GM06990 (cell line): ENCODE measurements at places on chromosomes 2 and 18.
A peak's percentile ranks its signal among the peaks of the same experiment; 100 is the strongest.

DNA sequence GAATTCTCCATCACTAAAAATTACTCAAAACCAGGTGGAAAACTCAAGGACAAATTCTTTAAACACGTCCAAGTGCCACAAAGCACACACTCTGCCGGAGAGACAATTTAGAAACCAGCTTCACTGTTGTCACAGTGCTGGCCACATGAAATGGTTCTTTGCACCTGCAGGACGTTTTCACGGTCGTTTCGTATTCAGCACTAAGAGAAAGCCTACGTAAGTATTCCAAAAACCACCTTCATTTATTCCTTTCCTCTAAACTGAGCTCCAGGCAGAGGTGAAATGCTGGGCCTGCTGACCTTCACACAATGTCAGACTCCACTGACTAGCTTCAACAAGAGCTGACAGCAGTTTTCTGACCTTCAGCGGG lies 680 bp downstream of the ATP5F1A start:
- no peak for DNase-seq

- no peak for DNase-seq
These were observed 149.8 kb downstream of the MYO5B start for GRCh38 chr18:50045126-50045525.

- no peak for DNase-seq
These were observed 233.5 kb upstream of the ATP5MC3 start for GRCh38 chr2:175414882-175415487.

- no peak for DNase-seq
These were observed 80.9 kb upstream of the KYNU start for GRCh38 chr2:142796588-142796987.

DNA sequence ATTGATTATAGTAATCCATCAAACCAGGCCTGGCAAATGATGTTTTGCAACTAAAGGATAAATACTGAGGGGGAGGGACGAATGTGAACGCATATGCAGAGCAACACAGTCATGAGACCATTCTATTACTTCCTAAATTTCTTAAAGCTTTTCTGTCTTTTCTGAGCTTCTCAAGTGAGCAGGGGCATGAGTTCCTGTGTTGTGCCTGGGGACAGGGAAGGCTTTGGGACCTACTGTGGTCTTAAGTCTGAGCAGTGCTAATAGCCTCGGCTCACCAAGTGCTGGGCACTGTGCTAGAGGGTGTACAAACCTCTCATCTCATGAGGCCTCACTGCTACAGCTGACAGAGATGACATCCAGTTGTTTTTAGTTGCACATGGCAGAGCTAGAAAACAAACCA lies 182.4 kb downstream of the NEDD4L start:
- DNase-seq = no peak

DNA sequence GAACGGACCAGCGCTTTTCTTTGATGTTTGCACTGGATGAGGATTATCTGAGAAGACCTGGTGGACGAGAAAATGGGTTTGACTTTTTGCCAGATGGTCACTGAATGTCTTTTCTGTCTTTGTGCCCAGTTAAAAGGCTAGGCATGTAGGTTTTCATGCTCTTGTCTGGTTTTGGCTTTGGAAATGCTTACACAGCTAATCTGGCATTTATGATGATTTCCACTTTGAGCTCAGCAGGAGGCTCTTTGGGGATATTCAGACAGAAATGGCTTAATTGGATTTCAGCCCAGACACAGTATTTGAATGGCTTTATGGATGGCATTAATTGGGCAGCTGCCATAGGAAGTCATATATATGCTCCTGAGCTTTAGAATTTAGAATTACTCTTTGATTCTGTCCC lies 59.6 kb downstream of the NCK2 start:
- DNase-seq = no peak

DNA sequence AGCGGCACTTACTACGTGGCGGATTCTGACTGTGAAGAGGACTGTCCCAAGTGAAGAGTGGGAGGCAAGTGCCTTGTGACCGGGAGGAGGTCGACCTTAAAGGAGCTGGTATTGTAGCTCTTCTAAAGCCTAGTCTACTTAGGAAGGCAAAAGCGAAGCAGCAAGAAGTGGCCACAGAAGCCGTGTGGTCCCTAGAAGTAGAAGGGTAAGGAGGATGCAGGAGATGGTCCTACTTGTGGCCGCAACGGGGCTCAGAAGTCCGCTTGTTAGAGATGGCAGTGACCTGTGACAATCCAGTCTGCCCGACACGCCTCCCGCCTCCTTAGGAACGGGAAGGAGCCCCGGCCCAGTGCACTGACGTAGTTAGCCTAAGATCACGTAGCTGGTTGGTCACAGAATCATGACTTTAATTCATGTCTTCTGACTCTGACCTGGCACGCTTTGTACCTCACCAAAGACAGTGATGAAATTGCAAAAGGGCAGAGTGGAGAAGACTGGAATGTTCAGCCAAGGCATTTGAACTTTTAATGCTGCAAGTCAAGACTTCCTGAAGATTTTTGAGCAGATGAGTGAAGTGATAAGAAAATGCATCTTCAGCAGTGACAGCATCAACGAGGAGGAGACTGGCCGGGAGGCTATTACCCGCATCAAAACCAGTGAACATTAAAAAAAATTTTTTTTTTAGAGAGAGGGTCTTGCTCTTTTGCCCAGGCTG lies 749 bp upstream of the EIF2AK3 start:
- DNase-seq = peak; percentile 85

DNA sequence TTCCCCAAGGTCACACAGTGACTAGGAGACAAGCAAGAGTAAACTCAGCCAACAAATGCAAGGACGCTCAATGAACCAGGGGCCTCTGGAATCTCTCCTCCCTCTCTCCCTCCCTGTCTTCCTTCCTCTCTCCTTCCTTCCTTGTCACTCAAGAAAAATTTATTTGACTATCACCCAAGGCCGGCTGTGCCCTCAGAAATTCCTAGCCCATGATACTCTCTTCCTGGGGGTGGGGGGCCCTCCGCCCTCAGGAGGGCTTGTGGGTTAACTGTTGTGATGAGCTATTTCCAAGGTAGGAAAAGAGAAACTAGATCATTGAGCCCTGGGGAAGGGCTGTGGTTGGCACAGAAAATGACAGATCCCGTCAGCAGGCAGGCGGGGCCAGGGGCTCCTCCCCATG lies 21.7 kb downstream of the INHBB start:
- DNase-seq = no peak

DNA sequence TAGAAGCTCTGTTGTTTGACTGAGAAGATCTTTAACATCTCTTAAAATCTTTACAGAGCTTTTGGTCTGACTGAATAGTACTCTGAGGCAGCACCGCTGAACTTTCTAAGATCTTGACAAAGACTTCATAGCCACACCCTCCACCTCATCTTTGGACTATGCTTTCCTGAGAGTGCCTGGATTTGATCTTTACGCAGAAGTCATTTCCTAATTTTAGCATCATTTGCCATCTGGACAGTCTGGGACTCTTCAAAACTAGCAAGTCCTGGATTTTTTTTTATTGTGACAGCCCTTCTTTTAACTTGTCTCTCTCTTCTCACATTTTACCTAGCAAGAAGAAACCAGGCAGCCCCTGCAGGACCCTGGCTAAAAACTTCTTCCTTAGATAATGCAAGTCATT lies 188.8 kb downstream of the CTIF start:
- DNase-seq = no peak

GRCh38 chr2:147756069-147756468 lies 88.8 kb upstream of the ACVR2A start:
- no peak for DNase-seq

- no peak for DNase-seq
These were observed 523.2 kb downstream of the TNS1 start for GRCh38 chr2:217479566-217479965.

GRCh38 chr2:142586693-142587580 lies 290.5 kb upstream of the KYNU start:
- no peak for DNase-seq

GRCh38 chr2:213317929-213318328 lies 33.7 kb downstream of the SPAG16 start:
- DNase-seq = no peak

DNA sequence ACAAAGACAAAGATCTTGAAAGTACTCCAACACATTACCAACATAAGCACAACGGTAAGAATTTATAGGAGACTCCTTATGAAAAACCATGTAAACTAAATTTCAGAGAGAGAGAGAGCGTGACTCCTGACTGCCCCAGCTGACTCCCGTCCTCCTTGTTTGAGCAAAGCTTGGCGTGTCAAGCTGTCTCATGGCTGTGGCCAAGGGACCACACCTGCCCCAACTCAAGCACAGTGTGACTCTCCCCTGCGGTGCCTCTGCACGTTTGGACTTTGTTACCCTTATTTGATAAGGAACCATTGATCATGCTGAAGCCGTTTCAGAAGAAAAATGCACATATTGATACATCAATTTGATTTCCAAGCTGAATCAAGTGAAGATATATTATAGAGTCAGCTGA lies 124.8 kb downstream of the COL6A3 start:
- DNase-seq = no peak

DNA sequence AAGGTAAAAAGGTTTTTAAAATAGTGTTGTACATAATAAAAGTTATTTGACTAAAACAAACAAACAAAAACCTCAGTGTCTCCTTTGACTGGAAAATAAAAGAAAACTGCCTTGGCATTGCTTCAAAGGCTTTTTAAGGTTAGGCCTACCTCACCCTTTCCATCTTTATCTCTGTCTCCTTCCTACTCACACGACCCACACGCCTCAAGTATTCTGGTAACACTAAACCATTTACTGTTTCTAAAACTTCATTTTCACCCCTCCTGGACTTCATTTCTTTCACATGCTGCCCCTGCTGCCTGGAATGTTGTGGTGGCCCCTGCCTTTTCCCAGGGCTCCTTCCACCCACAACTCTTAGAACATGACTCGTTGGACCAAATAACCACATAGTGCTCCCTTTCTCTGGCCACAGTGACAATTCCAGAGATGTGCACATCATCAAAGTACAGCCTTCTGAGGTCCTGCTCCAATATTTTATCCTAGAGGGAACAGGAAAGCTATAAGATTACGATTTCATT lies 54.0 kb downstream of the ERBB4 start:
- DNase-seq = no peak

GRCh38 chr2:39737661-39738060 lies 41.4 kb downstream of the THUMPD2 start:
- DNase-seq = no peak

- DNase-seq = no peak
These were observed 219.8 kb downstream of the RAD51AP2 start for GRCh38 chr2:17298453-17298852.

DNA sequence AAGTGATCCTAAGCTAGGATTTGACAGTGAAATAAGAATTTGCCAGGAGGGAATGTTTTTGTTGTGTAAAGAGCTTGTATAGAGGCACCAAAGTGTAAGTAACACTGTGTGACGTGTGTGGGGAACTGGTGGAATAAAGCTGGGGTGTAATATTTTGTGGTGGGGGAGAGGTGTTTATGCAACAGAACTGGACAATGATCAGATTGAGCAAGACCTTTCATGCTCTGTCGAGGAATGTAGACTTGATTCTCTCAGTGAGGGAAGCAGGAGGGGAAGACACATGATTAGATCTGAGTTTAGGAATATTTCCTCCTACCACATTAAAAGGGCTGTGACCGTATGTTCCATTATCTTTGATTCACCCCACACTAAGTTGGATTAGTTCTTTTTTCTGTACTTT lies 43.6 kb downstream of the EFEMP1 start:
- no peak for DNase-seq

GRCh38 chr18:45249246-45249661 lies 366.0 kb upstream of the SLC14A2 start:
- no peak for DNase-seq

- DNase-seq = no peak
These were observed 6.2 kb downstream of the PELI1 start for GRCh38 chr2:64137996-64138395.

DNA sequence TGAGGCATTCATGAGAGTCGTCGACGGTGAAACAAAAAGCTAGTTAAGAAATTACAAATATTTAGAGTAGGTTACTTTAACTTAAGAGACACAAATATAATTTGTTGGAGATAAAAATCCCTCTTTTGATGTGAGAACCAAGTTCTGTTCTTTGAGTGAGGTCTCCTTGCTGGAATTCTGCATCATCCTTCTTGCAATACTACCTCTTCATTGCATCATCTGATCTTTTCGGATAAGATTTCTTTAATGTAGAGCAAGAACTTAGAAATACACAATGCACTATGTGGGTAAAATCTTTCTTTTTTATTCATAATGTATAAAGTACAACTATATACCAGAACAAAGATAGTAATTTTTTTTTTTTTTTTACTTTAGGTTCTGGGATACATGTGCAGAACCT lies 118.4 kb downstream of the ARL4C start:
- no peak for DNase-seq

- no peak for DNase-seq
These were observed 193.4 kb upstream of the MYT1L start for GRCh38 chr2:2524348-2524941.

- no peak for DNase-seq
These were observed 45.1 kb downstream of the PROC start for GRCh38 chr2:127463155-127463991.

DNA sequence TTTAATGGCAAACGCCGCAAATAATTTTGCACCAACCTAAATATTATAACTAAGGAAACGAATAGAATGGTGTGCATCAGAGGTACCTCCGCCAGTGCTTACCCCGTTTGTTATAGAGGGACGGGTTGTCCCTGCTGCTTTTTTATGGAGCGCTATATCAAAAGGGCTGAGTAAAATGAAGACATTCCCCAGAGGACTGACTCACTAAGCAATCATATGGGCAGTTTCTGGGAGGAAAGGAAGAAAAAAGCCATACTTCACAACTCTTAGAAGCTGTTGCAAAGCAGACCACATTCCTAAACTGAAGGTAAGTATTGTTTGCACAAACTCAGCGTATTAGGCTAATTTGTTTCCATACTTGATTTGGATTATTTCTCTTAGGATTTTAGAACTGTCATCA lies 12.9 kb downstream of the ID2 start:
- no peak for DNase-seq

GRCh38 chr18:34707670-34708069 lies 2.4 kb upstream of the DTNA start:
- no peak for DNase-seq

DNA sequence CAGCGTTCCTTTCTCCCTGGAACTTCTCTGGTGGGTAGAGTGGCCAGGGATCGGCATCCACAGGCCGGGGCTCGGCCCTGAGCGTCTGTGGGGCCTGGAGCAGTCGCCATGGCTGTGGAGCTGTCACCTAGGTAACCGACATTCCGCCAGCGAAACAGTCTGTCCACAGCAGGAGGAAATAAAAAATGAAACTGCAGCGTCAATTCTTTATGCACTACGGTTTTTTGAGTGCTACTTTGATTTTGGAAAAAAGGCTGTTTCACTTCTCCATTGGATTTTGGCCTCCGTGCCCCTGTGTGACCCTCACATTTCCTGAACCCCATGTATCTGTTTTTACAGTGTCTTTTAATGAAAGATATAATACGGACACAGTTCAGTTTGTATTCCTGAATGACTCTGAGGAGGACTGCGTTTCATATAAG lies 163.4 kb downstream of the LDLRAD4 start:
- no peak for DNase-seq

- no peak for DNase-seq
These were observed 9.6 kb downstream of the CYB5A start for GRCh38 chr18:74281980-74282754.

DNA sequence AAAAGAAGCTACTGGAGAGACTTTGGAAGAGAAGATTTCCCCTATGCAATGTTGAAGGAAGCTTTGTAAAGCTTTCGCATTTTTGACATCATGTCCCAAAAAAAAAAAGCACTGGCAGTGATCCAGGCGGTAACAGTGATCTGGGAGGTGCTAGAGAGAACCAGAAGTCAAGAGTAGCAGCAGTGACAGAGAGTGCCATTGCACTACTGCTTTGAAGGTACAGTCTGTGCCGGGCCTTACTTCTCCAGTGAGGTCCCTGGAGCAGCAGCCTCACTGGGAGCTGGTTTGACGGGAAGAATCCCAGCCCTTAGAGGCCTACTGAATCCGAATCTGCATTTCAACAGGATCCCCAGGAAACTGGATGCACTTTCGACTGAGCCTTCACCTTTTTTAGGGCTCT lies 50.9 kb upstream of the ATL2 start:
- DNase-seq = no peak
